GM23248 (cell line): ENCODE measurements at places on chromosomes 16 and 17. TPM values are rescaled to one million over a fixed set of nuclear protein-coding genes. Genes with fewer than 3 reads are reported as not detected.

DNA sequence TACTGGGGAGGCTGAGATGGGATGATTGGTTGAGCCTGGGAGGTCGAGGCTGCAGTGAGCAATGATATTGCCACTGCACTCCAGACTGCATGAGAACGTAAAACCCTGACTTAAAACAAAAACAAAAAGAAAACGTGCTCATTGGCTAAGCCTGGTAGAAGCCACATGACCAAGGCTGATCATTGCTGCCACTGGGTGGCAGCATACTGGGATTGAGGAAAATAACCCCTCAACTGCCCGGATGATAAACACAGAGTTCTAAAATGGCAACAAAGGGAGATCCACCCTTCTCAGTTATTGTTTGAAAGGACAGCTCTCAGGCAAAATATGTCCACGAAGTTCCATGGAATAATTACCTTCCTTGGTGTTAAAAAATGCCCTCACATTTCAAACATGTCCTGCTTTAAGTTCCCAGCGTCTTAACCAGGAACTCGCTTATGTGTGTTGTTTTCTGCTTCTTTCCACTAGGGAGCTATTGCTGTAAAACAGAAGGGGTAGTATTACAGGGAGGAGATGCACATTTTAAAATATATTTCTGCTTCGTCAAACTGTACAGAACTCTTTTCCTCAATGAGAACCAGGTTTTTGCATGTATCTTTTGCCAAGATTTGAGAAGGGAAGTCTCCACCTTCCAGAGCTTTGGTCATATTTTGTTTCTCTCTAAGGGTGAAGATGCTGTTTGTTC, 675.3 kb downstream of the MAF start:
- peak; percentile 23 for DNase-seq

DNA sequence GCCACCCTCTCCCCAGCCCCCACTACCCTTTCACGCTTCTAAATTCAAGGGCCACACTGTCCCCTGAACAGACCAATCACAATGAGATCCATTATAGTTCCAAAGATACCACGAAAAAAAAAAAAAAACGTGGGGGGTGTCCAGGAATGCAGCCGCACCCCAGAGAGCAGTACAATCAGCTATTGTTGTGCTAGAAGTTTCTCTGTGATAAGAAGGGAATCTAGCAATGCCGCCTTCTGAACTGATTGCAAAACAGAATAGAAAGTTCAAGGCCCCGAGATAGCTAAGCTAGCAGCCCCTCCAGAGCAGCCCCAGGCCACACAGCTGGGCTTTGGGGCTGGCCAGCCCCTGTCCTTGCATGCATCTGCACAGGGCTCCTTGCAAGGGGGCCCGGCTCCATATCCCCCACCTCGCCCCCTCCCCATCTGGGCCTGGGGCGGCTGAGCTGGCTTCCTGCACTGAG, 86.9 kb upstream of the CBX4 start:
- DNase-seq = no peak

Gene GABARAPL2
- 52.7 and 57.5 TPM in 2 replicates for total RNA-seq

Gene GSG1L
- not detected in 2 replicates for total RNA-seq

- no peak for DNase-seq
Observed at GRCh38 chr17:49842846-49843245, 5.0 kb downstream of the TAC4 start.

Gene TLCD1
- 4.8 and 16.3 TPM in 2 replicates for total RNA-seq

Gene FTSJ3
- total RNA-seq = 38.1 and 47.3 TPM in 2 replicates

Gene MT1H
- not detected in 2 replicates for total RNA-seq
